Muscle of arm (tissue), 14 donors: ENCODE measurements at places on chromosomes 7 and 10.

DNA sequence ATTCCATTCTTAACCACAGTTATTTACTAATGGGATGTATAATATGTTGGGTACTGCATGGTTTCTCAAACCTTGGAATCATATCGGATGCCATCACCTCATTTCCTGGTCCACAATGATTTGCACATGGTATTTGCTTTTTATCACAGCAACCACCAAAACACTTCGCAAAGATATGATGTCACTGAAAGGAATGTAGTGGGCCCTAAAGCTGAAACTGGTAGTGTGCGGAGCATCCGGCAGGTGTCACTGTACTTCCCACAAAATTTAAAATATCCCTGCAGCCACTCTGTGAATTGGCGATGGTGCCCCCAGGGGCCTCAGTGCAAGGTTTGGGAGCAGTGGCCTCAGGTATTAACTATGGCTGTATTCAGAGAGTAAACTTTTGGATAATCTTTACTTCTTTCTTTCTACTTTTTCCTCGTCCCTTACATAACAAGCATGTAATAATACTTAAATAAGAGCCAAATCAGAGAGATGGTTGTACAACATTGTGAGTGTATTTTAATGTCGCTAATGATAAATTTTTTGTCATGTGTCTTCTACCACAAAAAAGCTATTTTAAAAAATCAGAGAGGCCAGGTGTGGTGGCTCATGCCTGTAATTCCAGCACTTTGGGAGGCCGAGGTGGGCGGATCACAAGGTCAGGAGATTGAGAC is 66.2 kb downstream of the FAM241B start:
- no peak for DNase-seq

- no peak for DNase-seq
Observed at GRCh38 chr10:45241865-45242520, 73.4 kb downstream of the OR13A1 start.

GRCh38 chr7:106039486-106040060 is 72.5 kb downstream of the SYPL1 start:
- DNase-seq: no peak

- DNase-seq: no peak
Observed at GRCh38 chr10:129472696-129473555, 5.9 kb downstream of the MGMT start.

DNA sequence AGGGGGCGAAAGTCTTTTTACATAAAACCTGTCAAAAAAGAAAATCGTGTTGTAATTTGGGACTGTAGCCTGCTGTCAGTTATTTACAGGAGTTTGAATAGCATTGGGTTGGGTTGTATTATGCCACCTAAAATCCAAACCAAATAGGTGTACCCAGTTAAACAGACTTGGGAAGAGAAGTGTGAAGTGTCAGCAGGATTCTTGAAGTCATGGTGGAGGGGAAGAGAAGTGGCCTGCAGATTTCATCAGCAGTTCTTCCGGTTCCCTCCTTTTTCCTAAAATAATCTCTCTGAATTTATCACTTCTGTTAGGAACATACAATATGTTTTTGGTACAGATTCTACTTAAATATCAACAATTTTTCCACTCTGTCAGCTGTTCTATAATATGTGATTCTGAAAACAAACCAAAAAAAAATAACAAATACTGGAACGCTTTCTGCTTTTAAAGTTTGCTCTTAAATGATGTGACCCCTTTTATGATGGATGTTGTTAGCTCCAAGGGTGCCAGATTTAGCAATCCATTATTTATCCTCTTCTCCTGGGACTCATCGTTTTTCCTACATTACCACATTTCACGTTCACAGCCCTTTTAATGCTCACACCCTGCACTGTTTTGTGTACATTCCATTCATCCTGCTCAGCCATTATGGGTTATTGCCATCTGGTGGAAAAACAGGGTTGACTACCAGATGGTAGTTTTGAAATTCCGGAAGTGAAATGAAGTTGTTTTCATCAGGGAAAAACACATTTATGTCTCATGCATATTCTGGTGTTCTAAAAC is 18.7 kb upstream of the ARHGAP12 start:
- peak; percentile 75 for DNase-seq

DNA sequence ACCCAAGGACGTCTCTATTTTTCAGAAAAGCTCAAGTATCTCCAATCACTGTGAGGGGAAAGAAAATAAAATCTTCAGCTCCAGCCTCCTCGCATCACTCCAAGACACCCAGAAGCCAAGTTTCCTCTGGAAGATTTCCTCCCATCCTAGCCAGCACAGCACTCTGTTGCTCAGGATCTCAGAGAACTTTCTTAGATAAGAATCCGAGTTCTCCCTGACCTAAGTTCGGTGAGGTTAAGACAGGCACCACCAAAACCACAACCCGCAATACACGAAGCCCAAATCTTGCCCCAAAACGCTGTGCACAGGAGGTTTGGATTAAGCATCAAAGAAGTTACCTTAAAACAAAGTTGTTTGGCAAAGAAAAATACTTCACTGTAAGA is 4.2 kb downstream of the FAM53B start:
- peak; percentile 86 for DNase-seq

DNA sequence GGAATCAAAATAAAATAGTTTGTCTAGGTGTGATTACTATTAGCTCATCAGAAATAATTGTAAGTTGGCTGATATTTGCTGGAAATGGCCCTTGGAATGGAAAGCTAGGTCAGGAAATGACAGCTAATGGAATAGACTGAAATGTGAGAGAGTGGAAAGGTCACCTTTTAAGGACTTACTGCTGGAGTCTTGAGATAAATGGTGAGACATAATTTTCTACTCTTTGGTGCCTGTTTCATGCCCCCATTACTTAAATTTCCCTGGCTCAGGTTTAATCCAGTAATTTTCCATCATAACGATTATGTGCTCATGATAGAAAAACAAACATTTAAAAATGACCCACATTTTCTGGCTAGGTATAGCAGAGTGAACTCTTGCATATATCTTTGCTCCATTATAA is 123.6 kb downstream of the ADAM22 start:
- no peak for DNase-seq

GRCh38 chr10:11886138-11886474 is 63.0 kb downstream of the PROSER2 start:
- DNase-seq: no peak

DNA sequence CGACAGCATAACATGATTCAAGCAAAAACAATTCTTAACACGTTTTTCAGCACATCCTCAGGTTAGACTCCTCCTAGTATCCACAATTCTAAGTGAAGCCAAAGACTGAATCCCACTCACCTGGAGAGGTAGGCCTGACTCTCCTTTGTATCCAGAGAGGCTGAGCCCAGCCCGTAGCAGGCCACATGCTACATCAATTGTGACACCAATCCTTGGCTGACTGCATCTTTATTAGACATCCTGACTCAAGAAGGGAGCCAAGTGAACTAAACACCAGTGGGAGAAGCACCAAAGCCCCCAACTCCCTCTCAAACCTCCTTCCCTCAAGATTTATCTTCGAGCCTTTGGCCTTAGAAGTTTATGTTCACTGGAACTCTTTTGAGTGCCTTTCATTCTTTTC is 125.5 kb upstream of the PDLIM1 start:
- no peak for DNase-seq

DNA sequence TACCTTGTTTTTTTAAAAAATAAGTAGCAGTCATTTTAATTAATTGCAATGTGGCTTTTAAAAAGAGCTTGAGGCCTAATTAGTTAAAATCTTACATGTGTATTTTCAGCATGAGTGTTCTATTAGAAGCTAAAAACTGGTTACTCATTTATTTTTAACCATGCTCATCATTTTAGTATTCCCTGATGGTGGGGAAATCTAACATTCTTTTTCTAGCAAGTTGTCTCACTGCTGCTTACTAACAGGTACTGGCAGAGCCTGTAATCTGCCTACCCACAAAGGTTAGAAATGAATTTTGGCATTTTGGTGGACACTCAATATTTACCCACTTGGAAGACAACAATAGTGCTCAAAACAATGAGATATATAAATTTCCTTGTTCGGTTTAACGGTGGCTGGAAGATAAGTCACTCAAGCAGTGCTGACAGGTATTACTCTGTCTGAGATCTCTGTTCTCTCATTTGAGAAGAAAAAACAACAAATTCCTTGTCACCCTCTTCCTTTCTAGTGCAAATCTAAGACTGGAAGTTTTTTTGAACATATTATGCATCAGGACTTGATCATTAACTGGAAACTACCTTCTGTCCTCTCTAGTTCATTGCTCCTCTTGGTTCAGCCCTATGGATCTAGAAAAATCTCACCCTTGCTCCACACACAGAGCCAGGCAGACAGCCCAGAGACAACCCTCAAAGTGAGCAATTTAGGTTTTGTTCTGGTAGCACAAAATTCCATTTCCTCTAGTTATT is 83.3 kb downstream of the VWDE start:
- DNase-seq: no peak

GRCh38 chr7:157547102-157547501 is 210.3 kb downstream of the DNAJB6 start:
- no peak for DNase-seq

GRCh38 chr7:37683246-37684120 is at the start of gene GPR141:
Gene GPR141 (plus strand): TSS chr7:37683766. CDS start chr7:37740394, 56,628 bp downstream.
- DNase-seq: no peak

- DNase-seq: no peak
Observed at GRCh38 chr7:13359656-13360055, 629.8 kb downstream of the ETV1 start.

- DNase-seq: no peak
Observed at GRCh38 chr10:18649364-18649959, 1.9 kb downstream of the NSUN6 start.

GRCh38 chr10:132446661-132447445 is 49.9 kb downstream of the PWWP2B start:
- no peak for DNase-seq

GRCh38 chr7:31014826-31015225 is 37.3 kb upstream of the ADCYAP1R1 start:
- no peak for DNase-seq

- no peak for DNase-seq
Observed at GRCh38 chr7:116280803-116281202, 70.5 kb downstream of the TES start.

DNA sequence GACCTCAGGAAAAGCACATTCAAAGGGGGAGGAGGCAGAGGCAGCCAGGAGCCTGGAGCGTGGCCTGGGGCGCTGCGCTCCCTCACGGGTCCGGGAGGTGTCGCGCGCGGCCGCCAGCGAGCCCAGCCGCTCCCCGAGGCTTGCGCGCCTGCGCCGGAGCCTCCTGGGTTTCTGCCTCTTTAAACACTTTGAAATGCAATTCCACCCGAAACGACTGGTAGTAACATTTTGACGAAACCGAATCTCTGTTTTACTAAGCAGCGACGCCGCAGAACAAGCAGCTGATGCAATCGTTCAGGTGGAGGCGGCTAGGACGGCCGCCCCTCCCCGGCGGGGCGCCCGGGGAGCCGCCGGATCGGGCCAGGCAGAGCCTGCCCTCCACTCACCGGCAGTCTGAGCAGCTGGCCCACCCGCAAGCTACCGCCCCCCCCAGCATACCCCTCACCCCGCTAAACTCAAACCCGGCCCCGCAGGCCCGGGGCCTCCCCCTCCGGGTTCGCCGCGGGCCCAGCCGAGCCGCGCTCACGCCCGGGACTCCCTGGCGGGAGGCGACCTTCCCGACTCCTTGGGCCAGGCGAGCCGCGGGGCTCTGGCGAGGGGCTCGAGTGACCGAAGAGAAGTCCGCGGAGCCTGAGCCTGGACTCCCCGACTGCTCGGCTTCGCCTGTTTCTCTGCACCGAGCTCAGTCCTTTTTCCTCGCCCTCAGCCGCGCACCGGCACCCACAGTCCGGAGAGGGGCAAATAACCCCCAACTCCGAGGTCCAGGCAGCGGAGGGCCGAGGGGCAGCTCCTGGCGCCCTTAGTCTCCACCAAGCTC is 3.2 kb downstream of the MKX start:
- peak; percentile 82 for DNase-seq

- DNase-seq: no peak
Observed at GRCh38 chr7:130415006-130415405, 25.8 kb downstream of the CEP41 start.

GRCh38 chr10:75839020-75839419 is 407.6 kb downstream of the LRMDA start:
- no peak for DNase-seq

DNA sequence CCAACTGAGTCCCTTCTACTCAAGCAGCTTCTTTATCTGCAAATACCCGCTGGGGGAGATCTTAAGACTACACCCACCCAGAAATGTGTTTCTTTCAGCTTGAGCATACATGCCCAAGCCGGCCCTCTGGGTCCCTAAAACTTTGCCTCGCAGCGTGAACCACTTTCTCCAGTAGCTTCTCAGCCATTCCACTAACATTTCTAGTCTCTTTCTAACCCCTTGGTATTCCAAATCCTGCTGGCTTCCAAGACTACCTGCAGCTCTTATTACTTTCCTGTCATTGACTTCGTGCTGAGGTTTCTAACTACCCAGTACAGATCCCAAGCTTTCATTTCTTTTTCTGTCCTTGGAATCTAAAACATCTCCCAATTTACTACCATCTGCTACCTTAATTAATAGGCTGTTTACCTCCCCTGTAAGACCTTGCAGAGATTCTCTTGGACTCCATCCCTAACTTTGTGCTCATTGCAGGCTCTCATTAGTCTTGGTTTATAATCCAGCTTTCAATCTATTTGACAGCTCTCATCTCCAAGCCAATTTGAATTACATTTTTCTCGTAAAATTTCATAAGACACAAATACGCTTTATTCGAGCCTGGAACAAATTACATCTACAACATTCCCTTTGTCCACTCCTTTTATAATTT is 153.6 kb downstream of the FGFR2 start:
- DNase-seq: no peak

DNA sequence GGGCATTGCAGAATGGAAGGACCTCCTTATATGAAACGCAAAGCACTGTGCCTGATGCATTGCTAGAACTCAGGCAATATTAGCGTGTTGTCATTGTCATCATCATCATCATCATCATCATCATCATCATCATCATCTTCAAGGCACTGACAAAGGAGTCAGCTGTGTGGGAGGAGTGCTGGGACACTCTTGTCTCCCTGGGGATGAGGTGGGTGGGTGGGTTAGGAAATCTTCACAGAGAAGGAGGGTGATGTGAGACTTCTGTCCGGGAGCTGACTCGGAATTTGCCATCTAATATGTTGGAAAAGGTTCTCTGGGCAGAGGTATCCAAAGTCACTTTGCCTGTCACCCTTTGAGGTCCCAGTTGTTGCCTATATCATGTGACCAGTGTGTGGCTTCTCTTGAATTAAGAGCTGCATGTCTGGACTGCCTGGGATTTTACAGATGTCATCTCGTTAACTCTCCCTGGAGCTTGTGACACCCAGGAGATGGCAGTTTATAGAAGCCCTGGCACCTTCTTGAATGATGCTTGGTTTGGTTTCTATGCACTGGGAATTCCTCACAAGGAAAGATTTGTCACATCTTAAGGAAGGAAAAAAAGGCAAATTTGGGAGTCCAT is 7.1 kb downstream of the HTRA1 start:
- DNase-seq: no peak

GRCh38 chr7:98598846-98599615 is 18.1 kb upstream of the NPTX2 start:
- no peak for DNase-seq

GRCh38 chr7:55377162-55377817 is 12.2 kb downstream of the LANCL2 start:
- no peak for DNase-seq

GRCh38 chr10:133537546-133538545 is 10.7 kb downstream of the CYP2E1 start:
- DNase-seq: no peak
